ENCODE measurements at places on chromosomes 1 and 21. TPM values are rescaled to one million over a fixed set of nuclear protein-coding genes. Genes with fewer than 3 reads are reported as not detected.

DNA sequence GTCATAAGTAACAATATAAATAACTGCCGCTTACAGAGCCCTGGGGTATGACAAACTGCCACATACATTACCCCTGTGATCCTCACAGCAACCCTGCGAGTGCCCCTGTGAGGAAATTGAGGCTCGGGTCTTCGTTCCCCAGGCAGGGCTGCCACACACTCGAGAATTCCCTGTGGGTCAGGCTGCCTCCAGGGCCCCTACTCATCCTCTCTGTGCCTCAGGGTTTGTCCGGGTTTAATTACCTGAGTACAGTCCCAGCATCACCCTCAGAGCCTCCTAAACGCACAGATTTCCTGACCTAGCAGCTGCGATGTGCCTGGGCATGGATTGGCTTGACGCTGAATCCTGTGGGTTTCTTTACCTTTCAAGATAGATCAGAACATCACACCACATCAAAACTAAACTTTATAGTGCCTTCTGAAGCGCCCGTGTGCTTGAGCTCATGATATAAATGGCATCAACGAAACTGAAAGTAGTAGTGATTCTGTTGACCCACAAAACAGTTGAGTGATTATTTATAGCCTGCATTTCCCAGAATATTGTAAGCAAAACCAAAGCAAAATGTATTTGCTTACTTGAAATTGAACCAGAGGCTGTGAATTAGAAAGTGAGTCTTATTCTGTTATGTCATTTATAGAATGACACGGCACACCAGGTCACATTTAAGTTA is 14.0 kb downstream of the SLC37A1 start:
- DNase-seq, result no peak

GRCh38 chr1:63379583-63379982 is 12.2 kb downstream of the ALG6 start:
- no peak for DNase-seq

Gene PUM1
- 53.2 TPM for polyA plus RNA-seq

DNA sequence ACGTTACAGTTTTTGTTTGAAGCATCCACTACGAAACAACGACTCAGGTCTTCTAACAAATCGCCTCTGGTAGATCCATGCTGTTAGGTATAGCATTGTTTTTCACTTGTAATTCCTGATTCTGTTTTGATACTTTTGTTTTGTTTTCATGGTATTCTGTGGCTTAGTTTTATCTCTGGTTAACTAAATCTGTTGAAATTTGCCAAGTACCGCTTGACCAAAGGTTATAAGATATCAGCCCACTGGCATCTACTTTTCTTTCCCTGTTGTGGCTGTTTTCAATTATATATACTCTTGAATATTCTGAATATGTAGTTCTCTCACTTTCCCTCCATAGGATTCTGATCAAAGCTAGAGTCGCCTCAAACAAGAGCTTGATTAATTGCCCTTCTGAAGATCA is 274.8 kb upstream of the C1orf105 start:
- DNase-seq, result no peak

- DNase-seq, result peak; percentile 52
Measured at GRCh38 chr21:31781737-31782136, 49.8 kb upstream of the SCAF4 start.

Gene TNFRSF9
- polyA plus RNA-seq, result 0.10 TPM

- no peak for DNase-seq
Measured at GRCh38 chr1:193476748-193477147, 290.3 kb upstream of the B3GALT2 start.

Measured in muscle of back (tissue), 13 donors.